Stimulated activated CD4-positive, alpha-beta T cell treated with anti-CD3 and anti-CD28 coated beads, Interleukin-12 subunit alpha, Interleukin-12 subunit beta, amount 100 ng/mL, for 48 hours (primary cell): ENCODE measurements at places on chromosomes 13 and 19.
A peak's percentile ranks its signal among the peaks of the same experiment; 100 is the strongest.

DNA sequence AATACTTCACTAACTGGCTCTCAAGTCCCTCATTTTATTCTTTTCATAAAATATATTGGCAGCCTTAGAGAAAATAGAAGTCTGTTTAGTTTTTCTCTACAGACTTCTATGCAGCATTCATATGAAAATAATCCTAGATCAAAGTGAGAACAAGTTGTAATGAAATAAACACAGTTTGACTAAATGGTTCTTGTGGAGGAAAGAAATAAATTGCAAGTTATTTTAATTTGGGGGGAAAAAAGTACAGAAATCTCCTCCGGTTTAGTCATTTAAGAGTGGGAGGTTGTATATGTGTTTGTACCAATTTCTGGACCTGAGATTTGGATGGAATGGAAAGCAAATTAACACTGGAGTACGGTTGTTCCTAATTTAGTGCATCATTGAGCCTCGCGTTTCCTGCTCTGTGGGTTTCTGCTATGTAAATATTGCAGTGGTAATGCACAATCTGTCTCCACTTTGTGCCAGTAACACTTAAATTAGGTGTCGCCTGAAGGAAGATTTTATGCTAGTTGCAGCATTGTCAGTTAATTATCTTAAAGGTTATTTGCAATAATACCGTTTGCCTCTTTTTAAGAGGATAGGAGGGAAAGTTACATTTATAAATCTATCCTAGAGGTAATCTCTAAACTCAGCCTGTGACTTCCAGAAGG is 100.2 kb downstream of the ZIC5 start:
- DNase-seq, result no peak

GRCh38 chr13:75896271-75896670 is 260.1 kb downstream of the LMO7 start:
- DNase-seq, result no peak

DNA sequence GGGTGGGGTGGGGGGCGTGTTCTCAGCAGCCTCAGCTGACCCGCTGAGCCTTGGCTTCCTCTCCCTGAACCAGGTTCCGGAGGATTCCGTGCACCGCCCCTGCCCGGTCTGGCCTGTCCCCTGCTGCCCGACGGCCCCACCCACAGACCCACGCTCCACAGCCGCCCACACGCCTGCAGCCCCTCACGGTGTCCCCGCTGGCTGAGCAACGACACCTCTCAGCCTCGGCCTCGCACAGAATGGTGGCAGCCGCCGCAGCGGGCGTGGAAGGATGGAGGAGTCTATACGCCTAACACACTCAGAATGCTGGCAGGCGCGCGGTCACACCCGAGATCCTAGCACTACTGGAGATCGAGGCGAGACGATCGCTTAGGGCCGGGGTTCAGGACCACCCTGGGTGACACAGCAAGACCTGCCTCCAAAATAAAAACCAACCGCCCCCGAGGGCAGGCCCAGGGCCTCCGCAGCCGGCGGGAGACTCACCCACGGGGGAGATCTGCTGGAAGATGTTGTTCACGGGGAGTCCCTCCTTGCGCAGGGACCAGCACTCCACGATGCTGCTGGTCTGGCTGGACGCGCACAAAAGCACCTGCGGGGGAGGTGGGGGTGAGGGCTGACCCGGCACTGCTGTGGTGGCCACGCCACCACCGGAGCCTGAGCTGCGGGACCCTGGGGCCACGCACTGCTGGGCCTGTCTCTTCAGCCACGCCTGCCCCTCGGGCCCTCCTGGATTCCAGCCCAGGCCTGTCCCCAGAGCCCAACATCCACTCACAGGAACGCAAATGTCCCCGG is 8.4 kb downstream of the MED16 start:
- DNase-seq, result no peak

GRCh38 chr13:76903544-76904162 is 17.4 kb upstream of the KCTD12 start:
- peak; percentile 66 for DNase-seq

- no peak for DNase-seq
Observed at GRCh38 chr19:8731428-8732169, 10.2 kb downstream of the OR2Z1 start.

DNA sequence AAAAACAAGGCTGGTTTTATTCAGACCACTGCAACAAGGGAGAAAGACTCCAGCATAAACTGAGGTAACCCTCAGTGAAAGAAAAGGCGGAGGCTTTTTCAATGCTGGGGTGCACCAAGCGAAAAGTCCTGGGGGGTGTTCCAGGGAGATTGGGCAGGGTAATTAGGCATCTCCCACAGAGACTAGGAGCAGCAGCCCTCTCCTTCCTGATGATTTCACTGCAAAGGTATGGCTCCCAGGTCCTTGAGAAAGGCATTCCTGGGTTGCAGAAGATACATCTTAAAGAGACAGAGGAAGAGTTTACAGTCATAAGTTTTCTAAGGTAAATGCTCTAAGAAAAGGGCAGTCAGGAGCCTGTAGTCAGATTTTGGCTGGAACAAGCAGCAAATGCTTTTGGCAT is 412.0 kb downstream of the FOXO1 start:
- no peak for DNase-seq

DNA sequence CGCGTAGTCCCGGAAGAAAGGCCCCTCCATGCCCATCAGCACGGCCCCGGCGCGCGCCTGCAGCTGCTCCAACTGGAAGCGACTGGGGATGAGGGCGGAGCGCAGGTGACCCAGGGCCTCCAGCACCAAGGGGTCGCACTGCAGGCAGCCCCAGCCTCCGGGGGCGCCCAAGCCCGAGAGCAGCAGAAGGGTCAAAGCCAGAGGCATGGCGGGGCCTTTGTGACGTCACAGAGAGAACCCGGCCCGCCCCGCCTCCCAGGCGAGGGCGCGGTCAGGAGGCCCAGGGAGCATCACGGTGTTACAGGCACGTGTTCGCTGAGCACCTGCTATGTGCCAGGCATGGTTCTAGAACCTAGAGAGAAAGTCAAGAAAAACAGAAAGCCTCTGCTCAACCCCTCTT is at the start of gene IZUMO2:
IZUMO2 (minus strand) TSS at position 294 of the 400 bp plus-strand sequence; CDS start at position 207, 87 bp downstream.
- DNase-seq, result no peak

DNA sequence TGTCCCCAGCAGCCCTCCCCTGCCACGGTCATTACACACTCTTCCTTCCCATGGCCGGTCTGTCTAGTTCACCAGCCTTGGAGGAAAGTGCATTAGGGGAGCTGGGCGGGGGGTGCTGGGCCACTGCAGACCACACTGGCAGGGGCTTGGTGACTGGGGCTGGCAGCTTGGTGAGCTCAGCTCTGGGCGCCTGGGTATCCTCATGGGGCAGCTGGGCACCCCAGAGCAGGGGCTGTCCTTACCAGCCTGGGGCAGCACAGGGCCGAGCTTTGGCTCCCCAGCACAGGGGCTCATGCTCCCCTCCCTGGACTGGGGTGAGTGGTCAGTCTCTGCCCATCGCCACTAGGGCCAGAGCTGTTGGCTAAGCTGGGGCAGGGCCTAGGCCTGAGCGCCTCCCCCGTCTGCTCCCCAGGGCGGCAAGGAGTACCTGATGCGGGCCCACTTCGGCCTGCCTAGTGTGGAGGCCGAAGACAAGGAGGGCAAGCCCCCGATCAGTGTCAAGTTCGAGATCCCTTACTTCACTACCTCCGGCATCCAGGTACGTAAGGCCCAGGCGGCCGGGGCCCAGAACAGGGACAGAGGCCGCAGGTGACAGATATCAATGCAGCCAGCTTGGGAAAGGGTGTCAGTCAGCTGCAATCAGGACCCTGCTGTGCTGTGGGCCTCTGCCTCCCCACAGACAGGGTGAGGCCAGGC is 35.5 kb downstream of the AP1M1 start:
- DNase-seq, result no peak

DNA sequence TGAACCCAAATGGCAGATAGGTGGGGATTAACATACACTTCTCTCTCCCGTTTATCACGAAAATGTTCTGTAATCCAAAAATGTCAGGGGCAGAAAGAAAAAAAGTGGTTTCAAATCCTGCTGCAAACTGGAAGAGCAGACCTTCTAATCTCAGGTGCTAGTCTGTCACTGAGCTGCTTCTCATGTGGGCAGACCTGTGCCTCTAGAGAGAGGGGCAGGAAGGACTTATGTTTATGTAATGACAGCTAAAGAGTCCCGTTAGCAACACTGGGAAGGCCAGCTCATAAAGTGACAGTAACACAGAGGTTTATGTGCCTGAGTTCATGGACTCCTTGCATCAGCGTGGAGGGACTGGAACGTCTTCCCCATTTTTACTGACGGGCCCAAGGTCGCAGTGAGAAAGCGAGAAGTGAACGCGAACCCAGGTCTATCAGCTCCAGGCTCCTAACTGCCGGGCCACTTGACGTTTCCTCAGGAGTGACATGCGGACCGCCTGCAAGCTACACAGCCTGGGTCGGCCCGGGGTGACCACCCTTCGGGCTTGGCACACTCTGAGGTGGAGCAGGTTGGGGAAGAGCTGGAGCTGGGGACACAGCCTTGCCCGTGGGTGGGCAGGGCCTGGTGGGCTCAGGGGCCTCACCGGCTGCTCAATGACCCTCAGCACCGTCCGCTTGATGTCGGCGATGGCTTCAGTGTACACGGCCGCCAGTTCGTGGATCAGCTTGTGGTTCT is 9.6 kb upstream of the RSPH6A start:
- DNase-seq, result no peak

- no peak for DNase-seq
Observed at GRCh38 chr13:108987517-108987916, 358.1 kb downstream of the MYO16 start.

DNA sequence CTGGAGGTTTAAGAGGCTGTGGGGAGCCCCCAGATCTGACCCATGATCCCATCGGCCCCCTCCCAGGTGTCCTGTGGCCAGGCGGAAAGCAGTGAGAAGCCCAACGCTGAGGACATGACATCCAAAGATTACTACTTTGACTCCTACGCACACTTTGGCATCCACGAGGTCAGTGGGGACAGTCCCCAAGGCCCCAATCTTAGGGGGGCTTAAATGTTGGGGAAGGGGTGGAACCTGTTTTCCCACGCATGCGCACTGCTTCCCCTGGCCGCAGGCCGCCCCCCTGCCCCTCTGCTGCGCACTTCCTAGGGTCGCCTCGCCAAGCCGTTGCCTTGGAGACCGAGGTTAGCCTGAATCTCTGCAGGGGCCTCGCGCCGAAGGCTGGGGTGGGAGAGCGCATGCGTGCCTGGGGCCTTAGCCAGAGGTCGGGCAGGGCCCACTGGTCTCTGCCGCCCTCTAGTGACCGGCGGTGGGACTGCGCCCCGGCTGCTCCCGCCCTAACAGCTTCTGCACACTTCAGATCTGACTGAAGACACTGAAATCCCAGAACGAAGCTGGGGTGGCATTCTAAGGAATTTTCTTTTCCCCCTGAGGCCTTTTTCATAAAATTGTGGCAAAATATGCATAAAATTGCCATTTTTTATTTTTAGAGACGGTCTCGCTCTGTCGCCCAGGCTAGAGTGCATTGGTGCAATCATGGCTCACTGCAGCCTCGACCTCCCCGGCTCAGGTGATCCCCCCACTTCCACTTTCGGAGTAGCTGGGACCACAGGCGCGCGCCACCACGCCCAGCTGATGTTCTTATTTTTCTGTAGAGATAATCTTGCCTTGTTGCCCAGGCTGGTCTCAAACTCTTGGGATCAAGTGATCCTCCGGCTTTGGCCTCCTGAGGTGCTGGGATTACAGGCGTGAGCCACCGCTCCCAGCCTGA is 3.6 kb downstream of the PRMT1 start:
- DNase-seq, result peak; percentile 88

DNA sequence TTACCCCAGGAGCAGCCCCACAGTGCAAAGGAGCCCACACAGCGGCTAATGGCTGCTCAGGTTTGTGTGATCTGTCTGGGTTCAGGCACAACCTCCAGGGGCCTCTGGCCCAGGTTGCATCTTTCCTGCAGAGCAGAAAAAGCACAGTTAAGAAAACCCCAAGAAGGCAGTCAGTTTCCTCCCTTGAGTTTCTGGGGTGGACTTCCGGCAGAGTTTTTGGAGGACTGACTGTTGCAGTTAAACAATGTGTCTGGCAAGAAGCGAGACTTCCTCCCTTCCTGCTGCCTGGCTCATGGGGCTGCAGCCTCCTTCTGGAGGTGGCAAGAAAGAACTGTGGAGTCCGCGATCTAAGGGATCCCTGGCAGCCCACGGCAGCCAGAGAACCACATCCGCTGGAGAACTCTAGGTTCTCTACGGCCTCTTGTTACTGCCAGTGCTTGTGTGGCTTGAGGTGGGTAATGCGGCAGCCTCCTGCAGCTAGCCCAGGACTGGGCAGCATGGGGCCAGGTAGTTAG is 114.4 kb downstream of the ZDHHC20 start:
- no peak for DNase-seq

GRCh38 chr13:59337070-59337469 is 826.7 kb downstream of the DIAPH3 start:
- DNase-seq, result no peak

DNA sequence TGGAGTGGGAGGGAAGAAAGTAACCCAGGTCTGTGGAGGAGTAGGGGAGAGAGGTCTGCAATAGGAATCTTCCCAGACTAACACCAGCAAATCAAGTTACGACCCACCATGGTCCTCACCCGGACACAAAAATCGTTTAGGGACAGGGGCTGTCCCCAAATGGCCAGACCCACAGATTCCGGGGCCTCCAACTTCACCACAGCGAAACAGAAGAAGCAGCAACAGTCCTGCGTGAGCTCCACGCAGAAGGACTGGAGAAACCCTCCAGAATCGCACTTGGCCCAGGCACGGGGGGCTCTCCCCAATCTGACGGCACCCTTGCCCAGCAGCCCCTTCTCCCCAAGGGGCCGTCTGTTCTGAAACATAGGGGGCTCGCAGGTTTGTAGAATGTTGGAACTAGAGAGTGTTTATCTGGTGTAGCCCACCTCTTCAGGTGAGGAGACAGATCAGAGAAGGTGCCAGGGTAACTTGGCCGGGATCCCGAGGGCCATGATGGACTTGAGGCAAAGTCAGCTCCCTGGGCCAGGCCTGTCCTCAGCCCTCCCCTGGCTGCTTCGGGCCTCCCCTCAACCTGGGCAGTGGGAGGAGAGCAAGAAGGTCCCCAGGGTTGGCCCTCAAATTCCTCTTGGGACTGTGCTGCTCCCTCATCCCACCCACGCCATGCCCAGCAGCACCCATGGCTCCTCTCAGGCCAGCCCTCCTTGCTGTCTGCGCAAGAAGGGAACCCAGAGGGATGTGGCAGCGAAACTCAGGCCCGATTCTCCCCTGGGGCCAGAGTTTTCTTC is 82.5 kb upstream of the GPR183 start:
- DNase-seq, result no peak

- peak; percentile 56 for DNase-seq
Observed at GRCh38 chr19:8585894-8586750, 8.9 kb upstream of the MYO1F start.

- no peak for DNase-seq
Observed at GRCh38 chr19:11813703-11814028, 407 bp upstream of the ZNF440 start.

GRCh38 chr19:2758601-2759313 is 18.9 kb upstream of the SLC39A3 start:
- no peak for DNase-seq

DNA sequence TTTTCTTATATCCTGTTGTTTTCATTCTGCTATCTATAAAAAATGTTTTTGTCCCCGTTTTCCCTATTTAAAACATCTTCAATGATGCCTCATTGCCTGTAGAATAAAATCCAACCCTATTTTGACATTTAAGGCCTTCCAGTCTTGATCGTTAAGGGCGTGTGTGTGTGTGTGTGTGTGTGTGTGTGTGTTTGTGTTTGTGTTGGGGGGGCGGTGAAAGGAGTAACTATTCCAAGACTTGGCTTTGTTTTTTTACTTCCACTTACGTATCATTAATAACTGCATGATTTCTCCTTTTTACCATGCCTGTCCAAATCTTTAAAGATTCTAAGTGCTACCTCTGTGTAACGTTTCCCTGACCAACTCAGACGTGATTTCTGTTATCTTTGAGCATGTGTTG is 784 bp downstream of the PIBF1 start:
- DNase-seq, result no peak
